Kidney glomerular epithelial cell (primary cell): ENCODE measurements at places on chromosomes 7 and 10.

DNA sequence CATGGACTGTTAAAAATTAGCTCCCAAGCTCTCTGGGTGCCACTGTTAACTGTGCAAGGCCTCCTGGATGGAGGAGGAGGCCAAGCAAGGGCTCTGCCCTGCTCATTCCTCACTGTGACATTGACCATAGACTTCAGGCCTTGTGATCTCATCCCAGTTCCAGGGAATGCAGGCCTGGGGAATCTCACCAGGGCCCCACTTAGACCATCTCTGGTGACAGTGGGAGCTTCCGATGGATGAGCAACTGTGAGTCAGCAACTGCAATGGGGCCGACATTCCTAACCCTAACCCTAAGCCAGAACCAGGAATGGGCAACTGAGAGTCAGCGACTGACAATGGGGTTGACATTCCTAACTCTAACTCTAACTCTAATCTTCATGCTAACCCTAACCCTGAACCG, 50.4 kb upstream of the MSMB start:
- DNase-seq: no peak

- no peak for DNase-seq
These were observed 12.8 kb downstream of the SH3PXD2A start for GRCh38 chr10:103842605-103843004.

GRCh38 chr10:118960157-118961090, 69.1 kb upstream of the NANOS1 start:
- DNase-seq: no peak

DNA sequence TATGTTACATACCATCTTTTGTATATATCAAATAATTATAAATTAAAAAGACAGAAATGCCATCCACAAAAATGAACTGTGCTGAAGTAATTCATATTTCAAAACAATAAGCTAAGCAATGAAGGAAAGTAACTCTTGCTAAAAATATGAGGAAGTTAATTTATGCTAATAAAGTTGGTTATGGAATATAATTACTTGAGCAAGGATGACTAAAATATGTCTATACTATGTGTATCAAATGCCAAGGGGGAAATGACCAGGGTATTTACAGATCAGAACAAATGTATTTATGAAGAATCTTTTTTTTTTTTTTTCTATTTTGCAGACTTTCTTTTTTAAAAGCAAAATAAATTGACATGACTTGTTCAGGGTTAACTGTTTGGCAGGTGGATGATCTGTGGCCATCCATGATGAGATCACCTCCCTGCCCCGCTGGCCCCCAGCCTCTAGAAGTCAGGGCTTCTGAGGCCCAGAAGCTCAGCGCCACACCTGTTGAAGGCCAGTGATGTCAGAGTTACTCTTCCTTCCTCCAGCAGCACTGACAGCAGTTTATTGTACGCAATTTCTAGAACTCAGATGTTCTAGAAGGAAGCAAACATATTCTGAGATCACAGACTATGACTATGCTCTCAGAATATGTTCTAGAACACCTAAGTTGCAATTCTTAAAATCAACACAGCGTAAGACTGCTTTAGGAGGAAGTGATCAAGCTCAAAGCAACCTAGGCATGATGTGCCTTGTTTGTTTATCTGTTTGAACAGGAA, 196.1 kb upstream of the KLF14 start:
- no peak for DNase-seq

DNA sequence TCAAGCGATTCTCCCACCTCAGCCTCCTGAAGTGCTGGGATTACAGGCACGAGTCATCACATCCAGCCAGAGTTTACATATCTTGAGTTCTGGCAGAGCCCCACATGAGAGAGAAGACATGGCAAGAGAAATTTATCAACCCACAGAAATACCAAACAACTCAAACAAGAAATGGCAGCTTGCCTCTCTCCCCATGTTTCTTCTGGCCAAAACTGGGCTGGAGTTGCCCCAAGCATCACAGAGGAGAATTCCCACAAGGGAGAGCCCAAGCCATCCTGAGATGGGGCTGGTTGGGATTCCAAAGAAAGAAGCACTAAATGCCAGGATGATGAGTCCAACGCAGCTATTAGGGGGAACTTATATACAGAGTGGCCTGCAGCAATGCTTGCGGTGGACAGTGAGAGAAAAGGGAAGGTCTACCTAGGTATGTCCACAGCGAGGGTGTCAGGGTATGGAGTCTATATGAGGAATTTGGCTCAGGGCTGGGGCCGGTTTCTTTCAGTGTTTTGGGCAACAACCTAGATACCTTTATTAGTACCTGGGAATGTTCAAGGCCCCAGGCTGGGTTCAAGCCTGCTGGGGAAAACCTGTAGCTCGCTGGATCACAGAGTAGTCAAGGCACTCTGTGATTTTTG, 14.5 kb upstream of the PAX4 start:
- DNase-seq: no peak

GRCh38 chr7:105060437-105060836, 46.4 kb downstream of the KMT2E start:
- no peak for DNase-seq
